Right ventricle myocardium inferior (tissue), 1 donor: ENCODE measurements at places on chromosomes 2 and 18. TPM values are rescaled to one million over a fixed set of nuclear protein-coding genes. Genes with fewer than 3 reads are reported as not detected.

Gene TMEM182
- 175 TPM for total RNA-seq

Gene PROKR1
- total RNA-seq = not detected

Gene EPB41L3
- 10.5 TPM for total RNA-seq

Gene CSRNP3
- total RNA-seq = 5.1 TPM

Gene ANKRD44
- 10.5 TPM for total RNA-seq

Gene INHA
- total RNA-seq = 1.9 TPM

Gene UPP2
- not detected for total RNA-seq

Gene IL36A
- total RNA-seq = not detected

Gene LONRF2
- 14.9 TPM for total RNA-seq

Gene NPPC
- 16.1 TPM for total RNA-seq

Gene TTC27
- total RNA-seq = 8.1 TPM

- no peak for DNase-seq
Observed at GRCh38 chr2:73933194-73933593, 6.5 kb downstream of the DGUOK start.

DNA sequence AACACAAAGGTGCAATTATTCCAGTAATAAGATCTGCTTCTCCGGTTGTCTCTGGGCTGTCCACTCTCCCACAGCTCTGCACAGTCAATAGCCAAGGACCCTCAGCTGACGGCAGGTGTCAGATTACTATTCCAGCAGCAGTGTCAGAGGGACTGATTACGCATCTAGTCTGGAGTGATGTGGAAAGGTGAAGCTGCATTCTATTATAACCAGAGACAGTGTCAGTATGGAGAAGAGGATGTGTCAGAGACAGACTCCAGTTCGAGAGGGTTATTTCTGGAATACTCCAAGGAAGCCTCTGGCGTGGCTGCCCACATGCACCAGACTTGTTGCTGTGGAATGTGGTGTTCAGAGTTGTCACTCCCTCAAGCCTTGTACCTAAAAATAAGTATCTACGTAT is 163.6 kb upstream of the TMEM200C start:
- DNase-seq = no peak

GRCh38 chr18:71682591-71682990 is 861.6 kb downstream of the CBLN2 start:
- no peak for DNase-seq

DNA sequence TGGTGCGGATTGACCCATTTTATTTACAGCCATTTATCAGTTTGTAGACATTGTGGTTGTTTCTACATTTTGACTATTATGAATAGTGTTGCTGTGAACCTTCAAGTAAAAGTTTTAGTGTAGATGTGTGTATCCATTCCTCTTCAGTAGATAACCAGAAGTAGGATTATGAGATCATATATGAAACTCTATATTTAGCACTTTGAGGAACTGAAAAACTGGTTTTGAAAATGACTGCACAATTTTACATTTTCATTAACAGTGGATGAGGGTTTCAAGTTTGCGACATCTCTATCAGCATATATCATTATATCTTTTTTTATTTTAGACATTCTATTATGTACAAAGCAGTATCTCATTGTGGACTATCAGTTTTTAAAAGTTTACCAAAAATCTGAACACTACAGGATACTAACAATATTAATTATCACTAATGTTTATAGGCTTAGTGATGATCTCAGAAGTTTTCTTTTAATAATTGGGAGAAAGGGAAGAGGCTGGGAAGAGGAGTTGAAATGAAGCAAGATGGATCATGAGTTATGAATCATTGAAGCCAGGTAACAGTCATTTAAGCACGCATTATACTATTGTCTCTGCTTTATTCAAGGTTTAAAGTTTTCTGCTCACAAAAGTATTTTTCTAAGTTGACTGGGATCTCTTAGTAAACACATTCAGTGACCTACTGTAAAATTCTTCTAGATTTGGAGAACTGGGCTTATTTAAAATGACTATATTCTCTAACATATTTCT is 329.0 kb upstream of the LRATD1 start:
- DNase-seq = no peak

DNA sequence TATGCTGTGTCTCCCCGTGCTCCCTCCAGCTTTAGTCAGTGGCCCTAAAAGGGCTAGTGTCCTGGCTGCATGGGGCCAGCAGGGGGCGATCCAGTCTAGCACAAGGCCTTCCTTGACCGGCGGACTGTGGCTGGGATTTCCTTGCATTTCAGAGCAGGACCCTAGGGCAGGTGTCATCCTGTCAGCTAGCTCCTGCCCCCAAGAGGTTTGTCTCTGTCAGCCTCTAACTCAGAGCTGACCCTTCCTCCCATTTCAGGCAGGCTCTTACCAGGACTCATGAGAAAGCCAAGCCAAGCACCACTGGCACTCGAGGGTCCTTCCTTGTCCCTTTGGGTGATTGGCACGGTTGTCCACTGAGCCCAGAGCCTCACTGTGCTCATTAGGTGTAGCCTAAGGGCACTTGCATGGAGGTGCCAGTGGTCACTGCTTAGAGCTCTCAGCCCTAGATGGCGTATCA is 140.3 kb downstream of the RPIA start:
- DNase-seq = no peak

DNA sequence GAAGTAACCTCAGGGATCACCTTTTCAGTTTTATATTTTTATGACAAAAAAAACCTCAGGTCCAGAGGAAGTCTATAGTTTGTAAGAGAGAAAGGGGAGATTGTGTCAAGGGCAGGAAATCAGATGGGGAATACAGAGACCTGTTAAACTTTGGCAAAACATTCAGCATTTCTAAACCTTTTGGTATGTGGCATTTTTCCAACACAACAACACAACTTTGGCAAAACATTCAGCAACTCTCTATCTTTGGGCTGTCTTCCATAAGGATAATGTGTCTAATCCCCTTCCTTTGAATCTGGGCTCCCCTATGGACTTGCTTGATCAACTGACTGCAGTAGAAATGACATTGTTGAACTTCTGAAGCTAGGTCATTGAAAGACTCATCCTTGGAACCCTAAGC is 220.6 kb upstream of the CCDC68 start:
- no peak for DNase-seq

GRCh38 chr2:205800773-205801172 is 118.5 kb downstream of the NRP2 start:
- no peak for DNase-seq

- no peak for DNase-seq
Observed at GRCh38 chr2:171909266-171909665, 13.0 kb upstream of the HAT1 start.

- no peak for DNase-seq
Observed at GRCh38 chr2:105597011-105597805, 147.5 kb upstream of the NCK2 start.

GRCh38 chr2:240852671-240853314 is 15.8 kb upstream of the AGXT start:
- no peak for DNase-seq

GRCh38 chr2:10231551-10232085 is 71.1 kb upstream of the HPCAL1 start:
- no peak for DNase-seq

DNA sequence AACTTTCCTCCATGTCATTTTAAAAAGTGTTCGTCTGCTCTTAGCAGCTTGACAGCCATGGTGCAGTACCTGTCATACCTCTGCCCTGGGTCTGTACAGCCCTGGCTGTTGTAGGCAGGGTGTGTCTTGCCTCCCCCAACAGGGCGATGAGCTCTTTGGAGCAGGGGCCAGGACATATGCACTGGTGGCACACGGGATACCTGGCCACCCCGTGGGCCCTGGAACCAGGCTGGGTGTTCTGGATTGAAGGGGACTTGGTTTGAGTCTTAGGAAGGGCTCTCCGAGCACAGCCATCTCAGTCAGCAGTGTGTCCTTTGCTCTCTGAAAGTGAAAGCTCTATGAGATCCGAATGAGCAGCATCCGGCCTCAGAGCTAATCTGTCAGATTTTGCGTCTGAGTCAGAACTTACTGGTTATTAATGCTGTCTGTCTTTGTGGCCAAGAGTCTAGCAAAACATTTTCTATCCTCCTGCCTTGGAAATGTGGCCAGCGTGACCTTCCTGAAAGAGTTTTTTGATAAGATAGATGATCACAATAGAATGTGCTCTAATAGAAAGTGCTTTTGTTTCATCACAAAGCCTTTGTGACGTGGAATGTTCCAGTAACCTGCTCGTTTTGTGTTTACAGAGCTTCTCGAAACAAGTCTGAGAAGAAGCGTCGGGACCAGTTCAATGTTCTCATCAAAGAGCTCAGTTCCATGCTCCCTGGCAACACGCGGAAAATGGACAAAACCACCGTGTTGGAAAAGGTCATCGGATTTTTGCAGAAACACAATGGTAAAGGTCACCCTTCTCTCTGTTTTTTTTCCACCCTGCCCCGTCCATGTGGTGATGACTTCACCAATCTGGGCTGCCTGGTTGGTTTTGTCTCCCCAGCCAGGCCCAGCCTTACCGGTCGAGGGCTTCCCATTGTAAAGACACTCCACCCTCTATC is 77.3 kb upstream of the RPL31 start:
- no peak for DNase-seq

DNA sequence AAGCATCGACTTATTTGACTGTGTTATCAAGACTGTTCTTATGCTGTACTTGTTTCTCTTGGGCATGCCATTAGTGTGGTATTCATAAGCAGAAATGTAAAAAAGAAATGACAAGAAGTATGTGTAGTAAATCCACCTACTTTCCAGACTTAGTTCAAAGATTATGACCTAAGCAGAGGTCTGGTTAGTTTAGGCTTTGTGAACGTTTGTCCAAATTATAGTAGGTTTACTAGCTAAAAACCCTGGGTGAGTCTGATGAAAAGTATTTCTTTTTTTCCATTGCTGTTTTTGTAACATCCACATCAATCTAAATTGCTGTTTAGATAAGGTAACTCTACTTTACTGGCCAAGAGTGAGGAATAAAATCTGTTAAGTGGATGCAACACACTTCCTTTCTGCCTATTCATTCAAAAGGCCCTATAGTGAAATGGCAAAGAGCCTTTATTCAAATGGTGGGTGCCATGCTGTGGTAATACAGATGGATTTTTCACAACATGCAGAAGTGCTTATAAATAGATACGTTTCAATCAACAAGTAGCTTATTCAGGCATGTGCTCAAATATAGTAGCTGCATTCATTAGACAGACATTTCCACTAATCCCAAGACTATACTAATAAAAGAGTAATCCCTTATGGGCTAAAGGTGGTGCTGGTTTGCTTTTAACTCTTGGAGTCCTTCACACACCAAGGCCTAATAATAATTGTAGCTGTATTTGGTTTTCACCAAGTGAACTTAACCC is 122.5 kb upstream of the LTBP1 start:
- DNase-seq = no peak

DNA sequence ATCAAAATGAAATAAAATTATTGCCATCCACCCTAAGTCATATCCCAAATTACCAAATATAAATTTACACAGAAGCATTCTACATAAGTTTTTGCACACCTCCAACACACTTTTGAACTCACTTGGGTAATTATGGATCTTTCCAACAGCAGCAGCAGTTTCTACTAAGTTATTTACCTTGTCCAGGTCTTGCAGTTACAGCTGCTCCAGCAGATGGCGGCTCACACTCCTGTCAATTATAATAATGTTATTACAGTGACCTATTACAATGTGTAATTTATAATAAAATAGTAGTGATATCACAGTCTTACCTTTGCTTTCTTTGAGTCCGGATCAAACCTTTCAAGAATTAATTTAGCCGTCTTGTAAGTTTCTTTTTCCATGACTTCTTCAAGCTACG is 37.9 kb downstream of the LNPK start:
- no peak for DNase-seq

GRCh38 chr2:1162768-1163584 is 212.3 kb downstream of the SNTG2 start:
- DNase-seq = no peak

DNA sequence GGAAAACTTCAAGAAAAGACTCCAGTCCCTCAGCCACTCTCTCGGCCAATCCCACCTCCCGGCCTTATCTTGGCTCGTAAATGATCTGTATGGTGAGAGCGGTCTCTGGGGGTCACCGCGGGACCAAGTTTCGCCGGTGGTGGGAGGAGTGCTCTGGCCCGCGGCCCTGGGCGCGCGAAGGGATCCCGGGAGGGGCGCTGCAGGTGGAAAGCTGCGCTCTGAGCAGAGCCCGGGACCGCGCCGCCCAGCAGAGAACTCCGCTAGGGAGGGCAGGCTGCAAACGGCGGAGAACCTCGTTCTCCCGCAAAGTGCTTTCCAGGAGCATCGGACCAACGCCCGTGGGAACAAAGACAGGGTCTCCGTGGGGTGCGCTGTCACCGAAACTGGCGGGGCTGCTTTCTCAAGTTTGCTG is 622 bp downstream of the LRP2 start:
- no peak for DNase-seq

GRCh38 chr18:55787536-55788073 is 199.6 kb upstream of the TCF4 start:
- DNase-seq = no peak

DNA sequence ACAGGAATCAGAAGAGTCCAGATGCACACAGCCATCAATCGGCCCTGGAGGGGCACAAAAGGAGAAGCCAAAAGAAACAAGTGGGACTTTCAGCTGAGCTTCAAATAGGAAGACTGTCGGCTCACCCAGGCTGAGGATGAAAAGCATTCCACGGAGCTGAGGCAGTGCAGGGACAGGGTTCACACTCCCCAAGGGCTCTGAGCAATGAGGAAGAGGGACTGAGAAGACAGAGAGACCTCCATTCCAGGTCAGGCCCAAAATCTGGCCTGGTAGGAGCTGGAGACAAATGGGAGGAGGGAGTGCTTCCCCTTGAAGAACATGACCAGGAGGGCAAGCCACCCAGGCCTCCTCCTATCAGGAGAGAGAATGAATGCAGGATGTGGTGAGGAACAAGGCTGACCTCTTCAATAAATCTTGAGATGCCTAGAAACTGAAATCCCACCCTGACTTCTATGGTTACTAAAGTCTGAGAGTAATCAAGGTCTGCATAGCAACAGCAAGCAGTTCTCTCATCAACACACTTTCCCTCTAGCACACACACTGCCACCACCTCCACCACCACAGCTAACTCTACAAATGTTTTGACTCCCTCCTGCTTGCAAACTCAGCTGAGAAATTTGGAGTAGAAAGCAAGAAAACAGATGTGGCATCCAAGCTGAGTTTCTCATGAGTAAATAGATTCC is 434.4 kb downstream of the TNS1 start:
- no peak for DNase-seq

DNA sequence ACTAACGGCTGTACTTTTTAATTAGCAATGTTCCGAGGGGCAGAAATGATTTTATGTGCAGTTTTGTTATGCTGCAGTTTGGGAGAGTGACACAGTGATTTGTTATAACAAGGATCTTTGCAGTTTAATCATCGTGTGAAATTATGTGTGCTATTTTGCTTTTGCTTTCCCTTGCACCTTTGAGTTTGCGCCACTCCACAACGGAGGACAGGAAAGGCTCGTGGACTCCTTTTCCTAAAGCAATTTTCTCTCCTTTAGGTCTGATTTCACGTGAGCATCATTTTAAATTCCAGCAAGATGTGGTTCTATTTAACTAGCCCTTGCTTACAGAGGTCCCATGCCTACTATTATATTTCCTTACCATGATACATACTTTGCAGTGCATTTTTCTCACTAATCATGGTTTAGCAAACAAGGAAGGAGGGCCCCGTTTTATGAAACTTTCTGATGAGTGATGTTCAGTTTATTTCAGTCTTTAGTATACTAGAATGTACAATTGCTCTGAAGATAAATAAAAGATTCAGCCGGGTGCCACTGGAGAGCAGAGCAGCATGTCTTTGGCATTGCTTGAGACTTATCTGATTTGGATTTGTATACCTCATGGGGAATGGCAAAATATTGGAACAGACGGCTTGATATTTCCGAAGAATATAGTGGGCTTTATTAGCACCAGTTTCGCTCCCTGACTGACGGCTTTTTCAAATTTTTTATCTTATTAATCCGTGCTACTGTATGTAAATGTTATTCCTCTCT is 528.2 kb upstream of the FANCL start:
- no peak for DNase-seq

GRCh38 chr2:200810252-200810997 is 1.3 kb upstream of the BZW1 start:
- no peak for DNase-seq
